T-helper 22 cell (primary cell): ENCODE measurements at places on chromosomes 12 and 14.

GRCh38 chr12:99147130-99147529 lies 500.4 kb upstream of the GARIN6 start:
- no peak for DNase-seq

DNA sequence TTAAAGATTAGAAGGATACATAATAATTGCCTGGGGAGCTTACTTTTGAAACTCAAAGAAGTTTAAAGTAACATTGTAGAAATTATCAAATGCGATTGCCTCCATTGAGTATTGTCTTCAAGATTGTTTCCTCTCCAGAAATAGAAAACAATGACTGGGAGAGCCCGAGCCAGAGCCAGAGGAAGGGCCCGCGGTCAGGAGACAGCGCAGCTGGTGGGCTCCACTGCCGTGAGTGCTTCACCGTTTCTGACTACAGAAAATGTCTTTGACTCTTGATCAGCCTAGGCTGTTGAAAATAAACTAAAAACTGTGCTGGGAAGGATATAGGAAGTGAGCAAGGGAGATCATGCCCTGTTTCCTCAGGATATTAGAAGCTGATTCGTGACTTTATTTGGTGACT lies 4.8 kb downstream of the PIWIL1 start:
- no peak for DNase-seq

DNA sequence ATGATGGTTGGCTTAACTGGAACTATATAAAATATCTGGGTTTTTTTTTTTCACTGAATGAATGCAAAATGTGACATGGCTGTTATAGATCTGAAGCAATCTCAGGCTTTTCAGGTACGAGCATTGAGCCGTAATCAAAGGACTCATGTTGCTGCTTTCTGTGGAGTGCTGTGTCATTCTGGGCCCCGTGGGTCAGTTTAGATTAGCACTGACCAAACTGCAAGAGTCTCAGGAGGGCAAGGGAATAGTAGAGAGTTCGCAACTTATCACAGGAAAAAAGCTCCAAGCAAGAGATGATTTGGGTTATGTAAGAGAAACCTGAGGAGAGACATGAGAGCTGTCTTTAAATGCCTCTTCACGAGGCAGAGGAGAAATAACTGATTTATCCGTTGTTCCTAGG lies 59.1 kb downstream of the UBR7 start:
- DNase-seq: no peak

- no peak for DNase-seq
Observed at GRCh38 chr14:59107819-59108218, 80.6 kb upstream of the DAAM1 start.

- no peak for DNase-seq
Observed at GRCh38 chr12:79422060-79422812, 268.5 kb downstream of the PAWR start.

- no peak for DNase-seq
Observed at GRCh38 chr12:81987371-81987770, 228.2 kb upstream of the PPFIA2 start.

DNA sequence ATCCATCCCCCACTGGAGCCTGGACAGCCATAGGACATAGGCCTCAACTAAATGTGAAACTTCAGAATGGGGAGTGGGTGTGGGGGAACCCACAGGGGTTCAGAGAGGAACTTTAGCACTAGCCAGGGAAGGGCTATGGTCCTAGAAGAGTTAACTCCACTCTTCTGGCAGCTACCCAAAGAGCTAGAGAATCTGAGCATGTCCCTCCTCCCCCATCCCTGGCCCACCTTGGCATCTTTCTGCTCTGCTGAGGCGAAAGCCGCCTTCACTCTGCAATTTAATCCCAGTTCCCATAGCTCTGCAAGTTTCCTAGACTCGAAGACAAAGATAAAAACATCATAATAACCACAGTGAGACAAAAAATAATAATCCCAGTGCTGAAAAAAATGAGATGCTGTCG lies 214.7 kb upstream of the RTL1 start:
- no peak for DNase-seq

GRCh38 chr14:96997269-96997668 lies 200.1 kb downstream of the VRK1 start:
- no peak for DNase-seq

- DNase-seq: no peak
Observed at GRCh38 chr14:91473046-91473445, 37.1 kb downstream of the PPP4R3A start.

- DNase-seq: no peak
Observed at GRCh38 chr12:41325336-41325735, 137.2 kb downstream of the PDZRN4 start.

DNA sequence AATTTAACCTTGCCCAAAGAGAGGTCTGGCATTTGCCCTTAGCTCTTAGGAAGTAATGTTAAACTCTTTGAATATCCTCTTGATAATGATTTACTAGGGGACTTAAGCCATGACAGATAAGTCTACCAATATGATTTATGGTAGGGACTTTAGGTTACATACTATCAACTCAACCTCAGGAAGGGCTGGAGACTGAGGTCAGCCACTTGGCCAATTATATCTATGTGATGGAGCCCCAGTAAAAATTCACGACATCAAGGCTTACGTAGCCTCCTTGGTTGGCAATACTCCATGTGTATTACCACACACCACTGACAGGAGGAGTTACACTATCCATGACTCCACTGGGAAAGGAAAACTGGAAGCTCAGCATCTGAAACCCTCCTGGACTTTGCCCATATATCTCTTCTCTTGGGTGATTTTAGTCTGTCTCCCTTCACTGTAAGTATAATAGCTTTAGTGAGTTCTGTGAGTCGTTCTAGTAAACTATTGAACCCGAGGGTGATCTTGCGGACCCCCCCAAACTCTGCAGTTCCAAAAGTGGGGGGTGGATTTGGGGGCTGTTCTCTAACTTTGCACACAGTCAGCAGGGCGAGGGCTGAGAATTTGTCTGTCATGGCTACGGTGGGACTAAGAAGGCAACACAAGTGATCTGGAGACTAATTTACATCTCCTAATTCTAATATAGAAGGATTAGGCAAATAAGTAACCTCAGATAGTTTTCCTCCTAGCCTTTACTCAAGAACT lies 62.3 kb downstream of the R3HDM2 start:
- no peak for DNase-seq

DNA sequence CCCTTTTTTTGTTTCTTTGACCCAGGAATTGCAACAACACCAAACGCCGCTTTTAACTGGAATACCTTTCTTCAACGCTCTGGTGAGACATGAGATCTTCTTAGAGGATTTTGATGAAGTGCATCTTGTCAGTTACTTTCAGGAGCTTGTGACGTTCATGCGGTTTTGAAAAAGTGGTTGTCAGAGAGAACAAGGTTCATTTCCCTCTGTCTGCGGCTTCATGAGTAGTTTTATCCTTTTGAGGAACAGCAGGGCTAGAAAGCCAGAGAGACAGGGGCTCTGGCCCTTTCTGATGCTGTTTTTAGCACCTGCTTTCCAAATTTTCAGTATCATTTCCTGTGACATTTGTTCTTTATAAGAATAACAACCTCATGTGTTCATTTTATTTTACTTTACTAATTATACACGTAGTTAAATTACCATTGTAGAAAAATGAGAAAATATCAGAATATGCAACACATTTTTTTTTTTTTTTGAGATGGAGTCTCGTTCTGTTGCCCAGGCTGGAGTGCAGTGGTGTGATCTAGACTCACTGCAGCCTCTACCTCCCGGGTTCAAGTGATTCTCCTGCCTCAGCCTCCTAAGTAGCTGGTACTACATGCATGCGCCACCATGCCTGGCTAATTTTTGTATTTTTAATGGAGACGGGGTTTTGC lies 61.8 kb downstream of the GLT1D1 start:
- DNase-seq: no peak

DNA sequence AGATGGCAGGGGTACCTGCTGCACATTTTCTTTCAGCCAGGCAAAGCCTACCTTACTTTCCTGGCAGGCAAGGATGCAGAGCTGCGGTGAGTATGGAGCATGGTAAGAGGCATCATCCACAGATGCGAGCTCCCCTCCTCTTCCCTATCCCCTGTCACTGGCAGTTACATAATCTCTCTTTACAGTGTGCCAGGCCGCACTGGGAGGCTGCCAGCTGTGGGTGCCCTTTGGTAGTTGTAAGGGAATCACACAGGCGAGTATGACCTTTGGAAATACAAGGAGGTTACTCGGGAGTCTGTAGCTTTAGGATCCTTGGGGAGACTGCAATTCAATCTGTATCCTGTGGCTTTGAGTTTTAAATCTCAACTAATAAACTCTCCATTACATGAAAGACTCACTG lies 132.5 kb downstream of the KTN1 start:
- DNase-seq: no peak

GRCh38 chr14:50928002-50928635 lies 16.2 kb downstream of the PYGL start:
- DNase-seq: no peak

GRCh38 chr12:52617403-52617785 lies 965 bp downstream of the KRT73 start:
- DNase-seq: no peak

DNA sequence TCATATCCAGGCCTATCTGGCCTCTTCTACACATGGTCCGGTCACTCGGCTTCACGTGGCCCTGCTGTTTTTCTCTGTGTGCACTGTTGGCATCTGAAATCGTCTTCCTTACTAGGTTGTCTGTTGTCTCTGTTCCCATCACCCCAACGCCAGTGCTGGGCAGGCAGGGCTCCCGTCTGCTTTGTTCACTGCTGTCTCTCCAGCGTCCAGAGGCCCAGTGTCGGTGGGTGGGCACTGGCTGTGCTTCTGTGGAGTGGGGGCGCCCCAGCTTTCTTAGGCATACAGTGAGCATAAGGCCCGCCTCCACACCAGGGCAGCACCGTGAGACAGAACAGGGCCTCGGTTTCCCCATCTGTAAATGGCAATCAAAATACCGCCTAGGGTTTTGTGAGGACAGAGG lies 153.1 kb downstream of the BCL11B start:
- no peak for DNase-seq

DNA sequence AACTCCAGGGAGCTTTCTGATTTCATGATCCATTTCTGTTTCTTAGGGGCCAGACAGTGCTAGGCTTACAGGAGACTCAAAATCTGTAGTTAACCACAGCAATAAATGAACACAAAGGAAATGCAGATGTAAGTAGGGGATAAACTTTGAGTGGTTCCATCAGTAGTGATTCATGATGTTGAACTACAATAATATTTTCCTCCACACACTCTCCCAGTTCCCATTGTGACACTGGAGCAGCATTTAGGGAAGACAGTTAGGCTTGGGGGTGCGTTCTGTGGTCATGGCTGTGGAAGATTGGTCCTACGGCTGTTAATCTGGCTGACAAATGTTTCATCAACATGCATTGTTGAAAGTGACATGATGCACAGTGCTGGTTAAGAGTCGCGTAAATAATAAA lies 66.9 kb downstream of the HMGA2 start:
- no peak for DNase-seq

DNA sequence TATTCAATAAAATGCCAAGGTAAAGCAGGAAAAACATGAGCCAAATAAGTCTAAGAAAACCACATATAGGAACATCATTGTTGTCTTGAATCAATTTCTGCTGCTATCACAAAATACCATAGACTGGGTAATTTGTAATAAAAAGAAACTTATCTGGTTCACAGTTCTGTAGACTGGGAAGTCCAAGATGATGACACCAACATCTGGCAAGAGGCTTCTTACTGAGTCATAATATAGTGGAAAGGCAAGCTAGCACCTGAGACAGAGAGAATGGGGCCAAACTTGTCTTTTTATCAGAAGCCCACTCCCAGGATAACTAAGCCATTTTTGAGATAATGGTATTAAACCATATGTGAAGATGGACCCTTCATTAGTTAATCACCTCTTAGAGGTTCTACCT lies 975.9 kb downstream of the FLRT2 start:
- DNase-seq: no peak

DNA sequence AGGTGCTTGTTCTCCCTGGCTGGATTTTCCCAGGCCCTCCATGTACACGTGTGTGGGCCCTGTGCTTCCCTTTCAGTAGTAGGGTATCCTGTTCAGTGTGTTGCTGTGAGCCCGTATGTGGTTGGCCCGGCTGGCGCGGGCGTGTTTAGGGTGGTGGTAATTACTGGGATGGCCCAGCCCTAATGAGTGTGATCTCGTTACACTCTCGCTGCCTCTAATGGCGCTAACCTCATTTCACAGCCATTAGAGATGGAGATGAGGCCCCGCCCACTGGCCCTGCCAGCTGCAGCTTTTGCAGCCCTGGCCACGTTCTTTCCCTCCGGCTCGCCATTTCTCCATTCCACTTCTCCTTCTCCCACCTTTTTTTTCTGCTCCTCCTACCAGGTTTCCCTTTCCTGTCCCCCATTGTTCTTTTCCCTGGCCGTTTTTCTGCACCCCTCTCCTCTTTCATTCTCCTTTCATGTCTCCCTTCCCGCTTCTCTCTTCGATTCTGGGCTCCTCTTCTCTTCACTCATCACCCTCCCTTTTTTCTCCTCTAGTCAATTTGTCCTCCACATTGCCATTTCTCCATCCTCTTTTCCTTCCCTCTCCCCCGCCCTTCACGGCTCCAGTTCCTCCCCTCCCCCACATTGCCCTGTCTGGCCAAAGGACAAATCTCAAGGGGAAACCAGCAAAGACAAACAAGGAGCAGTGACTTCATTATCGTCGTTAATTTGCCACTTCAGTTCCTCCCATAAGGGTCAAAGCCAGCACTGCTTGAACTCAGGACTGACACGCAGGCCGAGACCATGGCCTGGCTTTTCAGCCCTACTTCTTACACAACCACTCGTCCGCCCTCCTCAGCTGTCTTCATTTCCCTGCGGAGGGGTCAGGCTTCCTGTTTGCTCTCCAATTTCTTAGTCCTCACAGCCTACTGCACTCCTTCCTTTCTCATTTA lies 6.8 kb downstream of the ZFHX2 start:
- DNase-seq: no peak

DNA sequence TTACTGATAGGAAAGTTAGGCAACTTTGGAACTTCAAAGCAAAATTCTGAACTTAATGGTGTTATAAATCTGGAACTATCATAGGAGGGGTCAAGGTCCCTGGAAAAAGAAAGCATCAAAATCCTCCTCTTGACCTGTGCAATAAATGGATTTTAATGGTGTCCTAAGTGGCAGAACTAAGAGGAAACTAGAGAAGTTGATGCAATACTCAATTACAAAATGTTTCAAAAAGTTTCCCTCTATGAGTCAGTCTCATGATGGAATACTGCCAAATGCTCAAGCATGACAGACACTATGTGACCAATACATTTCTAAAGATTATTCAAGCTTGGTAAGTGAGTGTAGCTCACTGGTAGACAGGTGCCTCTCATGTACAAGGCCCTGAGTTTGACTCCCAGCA lies 47.7 kb upstream of the ERGIC2 start:
- DNase-seq: no peak
